IPS DF 6.9 (cell line): ENCODE measurements at places on chromosomes 2 and 18.

DNA sequence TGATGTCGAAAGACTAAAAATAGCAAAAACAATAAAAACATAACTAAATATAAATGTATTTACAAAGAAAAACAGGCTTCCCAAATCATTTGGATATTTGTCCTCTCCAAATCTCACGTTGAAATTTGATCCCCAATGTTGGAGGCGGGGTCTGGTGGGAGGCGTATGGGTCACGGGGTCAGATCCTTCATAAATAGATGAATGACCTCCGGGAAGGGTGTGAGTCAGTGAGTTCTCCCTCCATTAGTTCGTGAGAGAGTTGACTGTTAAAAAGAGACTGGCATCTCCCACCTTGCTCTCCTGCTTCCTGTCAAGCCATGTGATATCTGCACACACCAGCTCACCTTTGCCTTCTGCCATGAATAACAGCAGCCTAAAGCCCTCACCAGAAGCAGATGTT is 703.0 kb downstream of the TMEM182 start:
- no peak for DNase-seq

GRCh38 chr2:134360745-134361487 is 107.0 kb downstream of the MGAT5 start:
- DNase-seq: no peak

- DNase-seq: no peak
These were observed 2.7 kb upstream of the ASNSD1 start for GRCh38 chr2:189658306-189659212.

DNA sequence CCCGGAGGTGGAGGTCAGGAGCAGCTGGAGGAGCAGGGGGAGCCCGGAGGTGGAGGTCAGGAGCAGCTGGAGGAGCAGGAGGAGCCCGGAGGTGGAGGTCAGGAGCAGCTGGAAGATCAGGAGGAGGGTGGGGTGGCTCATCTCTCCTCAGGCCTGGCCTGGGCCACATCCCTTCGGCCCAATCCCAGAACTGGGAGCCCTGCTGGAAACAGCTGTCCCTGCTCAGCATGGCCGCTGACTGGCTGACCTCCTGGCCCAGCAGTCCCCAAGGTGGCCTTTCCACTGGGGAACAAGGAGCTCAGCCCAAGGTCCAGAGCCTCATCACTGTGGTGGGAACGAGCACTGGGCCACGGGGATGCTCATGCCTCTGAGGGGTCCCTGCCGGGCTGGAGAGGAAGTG is 66.6 kb upstream of the LAPTM4A start:
- no peak for DNase-seq

DNA sequence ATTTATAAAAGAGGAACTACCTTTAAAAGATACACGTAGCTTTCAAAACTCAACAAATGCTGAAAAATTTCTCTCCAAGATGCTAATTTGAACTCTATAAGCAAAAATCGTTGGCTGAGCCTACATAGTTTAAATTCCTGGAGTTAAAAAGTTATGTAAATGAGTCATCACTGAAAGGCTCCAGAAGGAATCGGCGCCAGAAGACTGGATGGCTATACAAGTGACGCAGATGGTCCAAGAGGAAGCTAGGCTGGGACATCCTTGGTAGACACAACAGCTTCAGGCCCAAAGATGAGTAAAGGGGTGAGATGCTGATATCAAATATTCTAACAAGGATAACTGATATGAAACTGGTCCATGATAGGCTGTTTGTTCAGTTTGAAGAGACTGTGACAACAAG is 22.8 kb upstream of the DNAH6 start:
- no peak for DNase-seq

- no peak for DNase-seq
These were observed 252.3 kb downstream of the MBD5 start for GRCh38 chr2:148273158-148273691.

DNA sequence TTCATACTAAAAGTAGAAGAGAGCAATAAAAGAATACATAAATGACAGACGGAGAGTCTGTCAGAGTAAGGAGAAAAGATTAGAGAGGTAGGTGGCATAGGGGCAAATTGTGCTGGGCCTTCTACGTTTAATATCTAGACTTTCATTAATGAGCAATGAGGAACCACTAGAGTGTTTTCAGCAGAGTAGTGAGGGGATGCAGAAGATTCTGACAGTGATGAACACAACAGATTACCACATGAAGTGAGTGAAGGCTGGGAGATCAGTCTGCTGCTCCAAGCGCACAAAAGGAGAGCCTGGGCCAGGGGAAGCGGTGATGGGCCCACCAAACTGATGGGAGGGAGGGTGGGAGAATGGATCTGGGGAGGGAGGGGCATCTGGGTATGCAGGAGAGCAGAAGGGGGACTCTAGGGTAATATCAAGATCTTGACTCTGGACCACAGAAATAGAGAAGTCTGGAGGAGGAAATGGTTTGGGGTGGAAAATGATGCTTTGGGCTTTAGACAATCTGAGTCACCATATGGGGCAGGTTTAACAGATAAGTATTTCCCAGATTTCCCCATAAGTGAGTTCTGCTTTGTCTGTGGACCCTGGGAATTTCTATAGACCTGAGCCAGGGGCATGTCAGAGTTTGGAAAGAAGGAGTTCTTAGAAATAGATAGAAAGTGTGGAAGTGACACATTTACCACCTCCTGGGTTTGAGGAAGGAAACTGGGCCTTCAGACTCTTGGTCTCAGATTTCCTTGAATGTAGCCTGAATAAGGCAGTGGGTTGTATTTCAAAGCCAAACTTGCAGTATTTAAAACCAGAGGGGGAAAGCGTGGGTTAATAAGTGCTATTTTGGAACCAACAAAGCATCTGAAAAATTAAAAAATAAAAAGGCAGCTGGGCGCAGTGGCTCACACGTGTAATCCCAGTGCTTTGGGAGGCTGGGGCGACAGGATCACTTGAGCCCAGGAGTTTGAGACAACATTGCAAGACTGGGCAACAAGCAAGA is 15.0 kb upstream of the IL1A start:
- DNase-seq: no peak

DNA sequence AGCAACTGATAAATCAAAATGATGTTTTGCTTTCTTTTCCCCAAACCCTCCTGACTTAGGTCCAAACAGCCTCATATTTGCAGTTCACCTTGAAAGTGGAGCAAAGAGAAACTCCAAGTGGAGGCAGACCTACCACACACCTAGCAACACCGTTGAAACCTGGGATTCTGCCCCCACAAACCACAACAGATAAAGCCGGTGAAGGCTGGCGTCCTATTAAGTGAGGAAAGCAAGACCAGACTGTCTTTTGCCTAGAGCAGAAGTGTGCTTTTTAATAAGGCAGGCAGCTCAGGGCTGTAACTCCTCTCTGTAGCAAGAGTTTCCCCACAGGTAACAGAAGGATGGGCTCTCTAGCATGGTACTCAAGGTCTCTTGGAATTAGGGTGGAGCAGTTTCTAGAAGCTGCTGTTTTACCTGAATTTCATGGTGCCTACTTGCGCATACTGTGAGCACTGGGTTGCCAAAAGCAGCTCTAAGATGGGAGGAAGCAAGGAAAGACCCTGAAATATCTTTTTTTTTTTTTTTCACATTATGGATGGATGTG is 336.9 kb downstream of the BCL11A start:
- DNase-seq: no peak

GRCh38 chr2:60796573-60797509 is 40.8 kb downstream of the PAPOLG start:
- DNase-seq: no peak

- peak; percentile 47 for DNase-seq
These were observed 114.5 kb downstream of the METTL8 start for GRCh38 chr2:171319164-171319810.

DNA sequence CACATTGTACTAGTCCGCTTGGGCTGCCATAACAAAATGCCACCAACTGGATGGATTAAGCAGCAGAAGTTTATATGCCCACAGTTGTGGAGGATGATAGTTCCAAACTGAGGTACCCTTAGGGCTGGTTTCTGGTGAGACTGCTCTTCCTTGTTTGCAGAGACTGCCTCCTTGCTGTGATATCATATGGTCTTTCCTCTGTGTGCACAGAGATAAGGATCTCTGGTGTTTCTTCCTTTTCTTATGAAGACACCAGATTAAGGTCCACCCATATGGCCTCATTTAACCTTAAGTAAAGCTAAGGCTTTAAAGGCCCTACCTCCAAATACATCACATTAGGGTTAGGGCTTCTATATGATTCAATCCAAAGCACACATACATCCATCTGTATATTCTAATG is 738.2 kb upstream of the GCFC2 start:
- DNase-seq: no peak

DNA sequence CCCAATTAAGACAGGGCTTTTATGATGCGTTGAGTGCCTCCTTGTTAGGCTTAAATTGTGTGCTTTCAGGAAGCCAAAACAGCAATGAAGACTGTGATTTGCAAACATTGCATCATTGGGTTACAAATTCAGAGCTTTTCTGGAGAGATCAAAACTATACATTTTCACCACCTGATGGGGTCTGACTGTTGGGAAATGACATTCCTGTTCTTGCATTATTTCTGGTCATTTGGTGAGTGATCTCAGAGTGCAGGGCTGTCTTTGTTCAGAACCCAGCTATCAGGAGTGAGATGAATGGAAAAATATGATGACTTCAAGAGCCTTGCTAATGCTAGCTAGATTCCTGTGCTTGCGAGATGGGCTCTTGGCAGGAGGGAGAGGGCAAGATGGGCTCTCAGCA is 39.1 kb downstream of the SH3RF3 start:
- DNase-seq: no peak

- no peak for DNase-seq
These were observed 2.3 kb downstream of the ZNF513 start for GRCh38 chr2:27378096-27378808.

- DNase-seq: no peak
These were observed 4.4 kb downstream of the CCDC88A start for GRCh38 chr2:55415300-55415699.

DNA sequence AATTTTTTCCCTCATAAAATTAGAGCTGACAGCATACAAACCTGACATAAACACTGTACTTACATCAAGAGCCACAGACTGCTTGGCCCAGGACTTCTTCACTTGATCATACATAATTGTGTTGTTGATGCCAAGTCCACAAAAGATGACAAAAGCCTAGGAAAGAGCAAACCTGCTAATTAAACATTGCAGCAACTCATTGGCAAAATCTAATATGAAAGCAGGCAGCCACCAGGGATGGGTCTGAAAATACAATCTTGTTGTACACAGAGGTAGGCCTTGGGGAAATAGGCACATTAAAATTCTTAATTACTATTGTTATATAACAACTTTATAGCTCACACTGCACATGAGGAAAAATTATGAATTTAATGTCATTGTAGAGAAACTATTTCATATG is 255.8 kb downstream of the PDE11A start:
- no peak for DNase-seq

DNA sequence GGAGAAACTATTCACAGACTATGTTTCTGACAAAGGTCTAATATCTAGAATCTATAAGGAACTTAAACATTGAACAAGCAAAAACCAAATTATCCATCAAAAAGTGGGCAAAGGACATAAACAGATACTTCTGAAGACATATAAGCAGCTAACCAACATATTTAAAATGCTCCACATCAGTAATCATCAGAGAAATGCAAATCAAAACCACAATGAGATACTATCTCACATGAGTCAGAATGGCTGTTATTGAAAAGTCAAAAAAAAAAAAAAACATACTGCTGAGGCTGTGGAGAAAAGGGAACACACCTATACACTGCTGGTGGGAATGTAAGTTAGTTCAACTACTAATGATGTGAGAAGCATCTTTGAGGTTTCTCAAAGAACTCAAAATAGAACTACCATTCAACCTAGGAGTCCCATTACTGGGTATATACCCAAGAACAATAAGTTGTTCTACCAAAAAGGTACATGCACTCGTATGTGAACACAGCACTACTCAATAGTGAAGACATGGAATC is 220.4 kb upstream of the TFPI start:
- no peak for DNase-seq

DNA sequence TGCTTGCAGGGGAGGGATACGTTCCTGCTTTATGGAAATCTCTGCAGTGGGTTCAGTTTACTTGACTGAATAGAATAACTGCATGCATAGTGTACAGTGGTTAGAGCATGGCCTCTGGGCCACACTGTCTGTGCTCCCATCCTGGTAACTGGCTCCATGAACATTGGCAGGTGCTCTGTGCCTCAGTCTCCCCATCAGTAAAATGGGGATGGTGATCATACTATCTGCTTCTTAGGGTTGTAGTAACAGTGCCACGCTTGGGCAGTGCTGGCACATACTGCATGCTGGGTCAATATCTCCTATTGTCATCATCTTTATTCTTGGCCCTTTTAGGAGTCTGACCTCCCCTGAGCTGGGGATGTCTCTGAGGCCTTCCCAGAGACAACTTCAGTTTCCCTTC is 117.3 kb downstream of the CTIF start:
- no peak for DNase-seq

DNA sequence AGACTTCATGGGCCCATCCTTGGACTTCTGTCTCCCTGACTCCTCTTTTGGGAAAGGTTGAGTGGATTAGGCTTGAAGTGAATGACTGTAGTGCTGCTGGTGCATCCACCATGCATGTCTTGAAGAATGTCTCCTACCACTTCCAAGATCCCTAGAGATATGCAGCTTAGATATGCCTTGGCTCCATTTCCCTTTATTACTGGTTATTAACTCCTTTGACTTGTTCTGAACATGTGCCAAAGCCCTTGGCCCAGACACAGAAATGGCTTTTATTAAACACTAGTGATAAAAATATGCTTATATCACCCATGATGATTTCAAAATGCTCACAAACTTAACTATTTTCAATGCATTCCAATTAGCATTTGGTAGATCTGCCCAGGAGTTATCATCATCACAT is 90.0 kb upstream of the SLC14A2 start:
- DNase-seq: no peak

DNA sequence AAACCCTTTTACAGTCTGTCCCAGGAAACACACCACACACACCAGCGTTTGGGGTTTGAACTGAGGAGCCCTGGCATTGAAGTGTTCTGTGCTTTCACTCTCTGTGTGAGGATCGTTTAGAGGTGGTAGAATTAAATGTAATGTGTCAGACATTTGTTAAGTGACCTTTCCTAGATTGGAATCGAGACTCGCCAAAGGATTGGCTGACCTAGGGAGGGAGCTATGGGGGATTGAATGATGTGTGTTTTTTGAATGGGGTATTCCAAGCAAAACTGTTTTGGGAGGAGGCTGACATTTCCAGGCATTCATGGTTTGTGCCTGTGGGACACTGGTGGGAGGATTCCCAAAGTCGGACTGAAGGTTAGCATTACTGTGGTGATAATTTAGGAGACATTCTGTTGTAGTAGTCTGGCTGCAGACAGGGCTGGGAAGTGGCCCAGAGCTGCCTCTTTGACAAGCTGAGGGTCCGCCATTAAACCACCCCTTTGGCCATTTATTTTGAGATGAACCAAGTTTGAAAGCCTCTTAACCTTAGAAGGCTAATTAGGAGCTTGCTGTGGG is 1.7 kb downstream of the MYO1B start:
- DNase-seq: no peak

DNA sequence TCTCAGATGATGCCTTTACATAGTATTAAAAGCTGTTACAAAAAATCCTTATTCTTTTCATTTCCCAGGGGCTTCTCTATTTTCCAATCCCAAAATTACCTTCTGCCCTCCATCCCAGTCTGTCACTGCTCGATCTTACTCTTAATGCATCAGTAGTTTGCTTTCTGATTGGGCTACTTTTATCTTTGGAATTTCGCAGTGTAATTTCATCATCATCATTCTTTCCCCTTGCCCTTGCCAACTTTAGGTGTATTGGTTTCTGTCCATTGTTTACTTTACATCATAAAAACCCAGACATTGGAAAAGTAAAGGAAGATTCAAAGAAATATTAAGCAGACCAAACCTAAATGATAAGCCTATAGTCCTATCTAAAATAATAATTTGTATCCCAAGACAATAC is 457.2 kb downstream of the PIK3C3 start:
- DNase-seq: no peak

- DNase-seq: no peak
These were observed 79.8 kb downstream of the MGAT5 start for GRCh38 chr2:134333646-134334189.

GRCh38 chr2:137348301-137348700 is 583.0 kb downstream of the THSD7B start:
- no peak for DNase-seq
